ENCODE measurements at places on chromosomes 4 and X.

DNA sequence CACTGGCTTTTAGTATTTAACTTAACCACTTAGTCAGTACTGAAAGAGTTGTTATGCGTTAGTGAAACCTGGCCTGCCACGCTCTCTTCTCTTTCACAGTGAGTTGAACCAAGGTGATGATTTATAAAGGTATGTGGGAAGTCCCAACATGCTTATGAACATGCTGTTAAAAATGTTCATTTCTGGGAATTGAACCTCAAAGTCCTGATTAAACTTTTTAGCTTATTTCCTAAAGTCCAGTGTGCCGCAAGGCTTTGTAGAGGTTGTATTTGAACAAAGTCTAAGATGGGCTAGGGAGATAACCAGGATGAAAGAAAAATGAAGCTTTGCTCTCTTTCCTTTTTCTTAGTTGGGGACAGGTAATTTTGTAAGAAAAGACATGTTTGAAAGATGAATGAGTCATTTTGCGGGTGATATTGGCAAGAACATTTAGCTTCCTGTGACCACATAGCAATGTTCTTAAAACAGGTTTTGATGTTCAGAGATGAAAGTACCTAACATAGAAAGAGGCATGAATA lies 270.3 kb downstream of the DTHD1 start:
- DNase-seq = no peak

GRCh38 chrX:71532078-71532752 lies 689 bp upstream of the OGT start:
- DNase-seq = peak; percentile 87

- DNase-seq = no peak
These were observed 26.0 kb upstream of the SETD7 start for GRCh38 chr4:139582044-139582443.

GRCh38 chr4:88030565-88031310 lies 23.3 kb downstream of the PKD2 start:
- no peak for DNase-seq

GRCh38 chrX:141375011-141375760 lies 132.9 kb upstream of the SPANXC start:
- DNase-seq = no peak

GRCh38 chrX:55357236-55357635 lies 92.5 kb upstream of the PAGE3 start:
- no peak for DNase-seq

- no peak for DNase-seq
These were observed 431.8 kb downstream of the PPARGC1A start for GRCh38 chr4:23458054-23458453.

GRCh38 chrX:9071031-9071650 lies 37.2 kb upstream of the FAM9B start:
- no peak for DNase-seq

GRCh38 chrX:41688835-41689234 lies at the start of gene GPR34:
Gene GPR34 (plus strand): TSS chrX:41688973. CDS start chrX:41695634, 6,661 bp downstream.
- no peak for DNase-seq

DNA sequence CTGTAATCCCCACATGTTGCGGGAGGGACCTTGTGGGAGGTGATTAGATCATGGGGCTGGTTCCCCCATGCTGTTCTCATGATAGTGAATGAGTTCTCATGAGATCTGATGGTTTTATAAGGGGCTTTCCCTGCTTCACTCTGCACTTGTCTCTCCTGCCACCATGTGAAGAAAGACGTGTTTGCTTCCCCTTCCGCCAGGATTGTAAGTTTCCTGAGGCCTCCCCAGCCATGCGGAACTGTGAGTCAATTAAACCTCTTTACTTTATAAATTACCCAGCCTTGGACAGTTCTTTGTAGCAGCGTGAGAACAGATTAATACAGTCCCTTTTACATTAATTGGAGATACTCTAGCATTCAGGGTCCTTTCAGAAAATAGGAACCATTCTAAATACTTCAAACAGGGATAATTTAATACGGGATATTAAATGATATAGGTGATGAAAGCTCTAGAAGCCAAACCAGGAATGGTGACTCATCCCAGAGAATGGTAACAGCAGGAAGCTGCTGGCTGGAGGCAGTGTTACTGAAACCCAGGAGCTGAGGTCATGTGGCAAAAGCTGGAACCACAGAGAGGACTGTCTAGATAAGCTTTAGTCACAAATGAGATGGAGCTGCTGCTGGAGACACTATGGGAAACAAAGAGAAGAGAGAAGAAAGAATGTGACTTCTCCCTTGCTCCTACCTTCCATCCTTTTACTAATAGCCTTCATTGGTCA lies 57.3 kb downstream of the GSTCD start:
- DNase-seq = no peak

DNA sequence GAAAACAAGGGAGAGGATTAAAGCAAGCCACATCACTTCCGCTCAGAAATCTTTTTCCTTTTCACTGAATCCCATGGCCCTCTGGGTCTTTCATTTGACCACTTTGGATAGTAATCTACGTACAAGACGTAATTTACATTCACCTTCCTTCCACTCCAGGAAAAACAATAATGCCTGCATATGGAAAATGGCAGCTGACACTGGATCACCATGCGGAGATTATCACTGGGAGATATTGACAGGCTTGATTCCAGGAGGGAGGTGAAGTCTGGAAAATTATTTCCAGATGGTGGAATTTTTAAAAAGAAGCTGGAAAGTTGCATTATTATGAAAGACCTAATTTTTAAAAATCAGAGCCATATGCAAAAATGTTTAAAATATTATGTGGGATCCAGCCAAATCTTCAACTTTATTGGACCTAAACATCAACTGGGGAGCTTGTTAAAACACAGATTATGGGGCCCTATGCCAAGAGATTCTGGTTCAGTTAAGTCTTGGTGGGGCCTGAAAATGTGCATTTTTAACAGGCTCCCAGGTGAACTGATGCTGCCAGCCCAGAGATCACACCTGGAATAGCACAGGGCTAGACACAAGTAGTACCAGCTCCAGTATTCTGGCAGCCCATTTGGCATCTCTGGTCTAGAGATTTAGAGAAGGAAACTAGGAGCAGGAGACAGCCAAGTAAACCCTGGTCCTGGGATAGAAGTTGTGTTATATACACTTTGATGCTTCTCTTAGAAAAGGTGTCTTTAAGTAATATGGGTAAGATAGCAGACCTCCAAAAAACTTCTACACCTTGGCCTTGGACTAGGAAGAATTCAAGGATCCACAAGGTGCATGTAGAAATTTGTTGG lies 290.3 kb upstream of the LDB2 start:
- DNase-seq = no peak
